Adrenal gland (tissue), 19 donors: ENCODE measurements at places on chromosomes 16 and 17. TPM values are rescaled to one million over a fixed set of nuclear protein-coding genes. Genes with fewer than 3 reads are reported as not detected.
A peak's percentile ranks its signal among the peaks of the same experiment; 100 is the strongest.

- no peak overlapping the region for H3K27ac ChIP-seq
- H3K4me3 ChIP-seq, result peak overlapping the region; percentile 99
- no peak for DNase-seq
- no peaks in the 10 kb centered on the region for H3K27me3 ChIP-seq
Measured at GRCh38 chr16:66752379-66752778, 970 bp upstream of the DYNC1LI2 start.

DNA sequence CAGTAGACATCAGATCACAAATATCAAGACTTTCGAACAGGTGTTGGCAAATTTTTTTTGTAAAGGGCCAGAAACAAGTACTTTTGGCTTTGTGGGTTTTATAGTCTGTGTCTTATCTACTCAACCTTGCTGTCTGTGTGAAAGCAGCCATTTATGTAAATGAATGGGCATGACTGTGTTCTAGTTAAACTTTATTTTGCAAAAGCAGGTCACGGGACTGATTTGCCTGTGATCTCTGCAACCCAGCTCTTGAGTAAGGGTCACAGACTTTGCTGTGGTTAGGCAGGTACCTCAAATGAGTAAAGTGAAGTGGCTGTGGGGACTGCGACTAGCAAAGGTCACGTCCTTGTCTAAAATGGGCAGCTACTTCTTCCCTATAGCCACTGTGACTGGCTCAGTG lies 136.5 kb downstream of the FTO start:
- no peaks in the 10 kb centered on the region for H3K36me3 ChIP-seq
- no peak for DNase-seq
- H3K27me3 ChIP-seq, result no peaks in the 10 kb centered on the region
- no peak overlapping the region for H3K27ac ChIP-seq

GRCh38 chr16:23900480-23901177 lies 64.8 kb downstream of the PRKCB start:
- H3K27me3 ChIP-seq, result no peaks in the 10 kb centered on the region
- H3K27ac ChIP-seq, result no peak overlapping the region
- no peaks in the 10 kb centered on the region for H3K4me1 ChIP-seq
- H3K36me3 ChIP-seq, result no peaks in the 10 kb centered on the region
- H3K4me3 ChIP-seq, result no peak overlapping the region

DNA sequence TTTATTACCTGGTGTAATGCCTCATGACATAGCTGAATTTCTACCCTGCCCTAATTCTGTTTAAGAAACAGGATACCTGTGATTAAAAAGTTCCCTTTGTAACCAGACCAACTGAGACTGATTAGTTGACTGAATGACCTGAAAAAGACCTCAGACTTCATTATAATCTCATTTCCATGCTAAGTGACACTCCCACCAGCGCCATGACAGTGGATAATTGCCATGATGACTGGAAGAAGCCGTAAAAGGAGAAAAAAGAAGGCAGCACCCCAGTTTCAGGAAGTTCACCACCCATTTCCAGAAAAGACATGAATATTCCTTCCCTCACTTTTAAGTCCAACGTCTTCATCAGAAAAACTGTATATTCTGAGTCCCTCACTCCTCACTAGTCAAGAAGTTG lies 125.6 kb upstream of the HS3ST4 start:
- no peaks in the 10 kb centered on the region for H3K27me3 ChIP-seq
- H3K36me3 ChIP-seq, result no peaks in the 10 kb centered on the region
- no peak overlapping the region for H3K27ac ChIP-seq
- no peak for DNase-seq

DNA sequence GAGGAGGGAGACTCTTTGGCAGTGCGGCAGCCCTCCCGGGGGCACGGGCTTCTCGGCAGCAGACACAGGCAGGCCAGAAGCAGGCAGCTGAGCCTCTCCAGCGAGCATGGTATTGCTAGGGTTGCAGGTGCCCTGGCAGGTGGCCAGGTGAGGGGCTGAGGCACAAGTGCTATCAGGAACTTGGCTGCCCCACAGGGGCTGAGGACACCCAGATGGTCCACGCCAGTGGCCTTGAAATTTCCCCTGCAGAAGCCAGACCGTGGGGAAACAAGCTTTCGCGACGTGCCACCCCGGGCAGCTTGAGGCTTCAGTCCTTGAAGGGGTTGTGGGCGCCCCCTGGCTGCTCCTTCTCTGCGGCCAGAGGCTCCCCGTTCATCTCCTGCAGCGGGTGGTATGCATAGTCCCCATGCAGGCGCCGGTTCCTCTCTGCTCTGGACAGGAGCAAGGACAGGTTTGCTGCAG lies 8.5 kb downstream of the NAGPA start:
- no peaks in the 10 kb centered on the region for H3K27me3 ChIP-seq
- H3K4me3 ChIP-seq, result no peak overlapping the region
- DNase-seq, result peak; percentile 30

GRCh38 chr16:23423496-23424049 lies 29.4 kb downstream of the COG7 start:
- peak; percentile 69 for DNase-seq
- H3K36me3 ChIP-seq, result peaks cover 5% of the 10 kb centered on the region
- H3K27ac ChIP-seq, result no peak overlapping the region
- H3K27me3 ChIP-seq, result no peaks in the 10 kb centered on the region
- no peaks in the 10 kb centered on the region for H3K4me1 ChIP-seq
- no peak overlapping the region for H3K4me3 ChIP-seq

- DNase-seq, result peak; percentile 67
- no peaks in the 10 kb centered on the region for H3K27me3 ChIP-seq
- peaks cover 7% of the 10 kb centered on the region for H3K4me1 ChIP-seq
- no peaks in the 10 kb centered on the region for H3K36me3 ChIP-seq
Measured at GRCh38 chr17:5500589-5501391, 14.4 kb downstream of the MIS12 start.

DNA sequence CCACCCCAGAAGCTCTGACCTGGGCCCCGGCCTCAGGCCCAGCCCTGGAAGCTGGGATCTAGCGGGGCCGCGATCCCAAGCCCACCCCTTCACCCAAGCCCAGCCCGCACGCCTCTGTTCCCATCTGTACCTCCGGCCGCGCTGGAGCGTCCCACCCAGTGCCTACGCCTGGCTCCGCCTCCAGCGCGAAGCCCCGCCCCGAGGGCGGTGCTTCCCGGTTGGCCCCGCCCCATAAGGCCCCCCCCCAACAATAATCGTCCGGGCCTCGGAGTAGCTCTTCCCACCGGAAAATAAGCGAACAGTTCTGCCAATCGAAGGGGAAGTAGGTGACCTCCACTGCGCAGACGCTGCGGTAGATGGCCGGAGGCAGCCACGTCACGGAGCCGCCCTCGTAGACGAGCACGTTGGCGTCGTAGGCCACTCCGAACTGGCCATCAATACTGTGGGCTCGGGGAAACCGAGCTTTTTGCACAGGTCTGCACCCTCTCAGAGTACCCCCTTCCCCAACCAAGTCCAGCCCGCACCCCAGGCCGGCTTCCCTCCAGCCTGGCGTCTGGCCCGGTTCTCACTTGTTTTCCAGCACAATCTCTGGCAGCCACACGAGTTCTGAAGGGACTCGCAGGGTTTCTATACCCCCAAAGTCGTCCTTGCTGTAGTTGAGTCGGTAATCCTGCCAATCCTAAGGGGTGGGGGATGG lies 1.1 kb downstream of the CHRNE start:
- DNase-seq, result no peak
- H3K36me3 ChIP-seq, result no peaks in the 10 kb centered on the region
- peak overlapping the region; percentile 41 for H3K27ac ChIP-seq
- H3K4me1 ChIP-seq, result no peaks in the 10 kb centered on the region
- no peaks in the 10 kb centered on the region for H3K27me3 ChIP-seq

The CEP295NL gene
- 0.07 TPM for polyA plus RNA-seq

The KRT14 gene
- not detected for polyA plus RNA-seq

The CHST5 gene
- 0.32 TPM for polyA plus RNA-seq

The CASKIN1 gene
- polyA plus RNA-seq, result 1.4 TPM
